ENCODE measurements at places on chromosomes 5 and 9.
A peak's percentile ranks its signal among the peaks of the same experiment; 100 is the strongest.

DNA sequence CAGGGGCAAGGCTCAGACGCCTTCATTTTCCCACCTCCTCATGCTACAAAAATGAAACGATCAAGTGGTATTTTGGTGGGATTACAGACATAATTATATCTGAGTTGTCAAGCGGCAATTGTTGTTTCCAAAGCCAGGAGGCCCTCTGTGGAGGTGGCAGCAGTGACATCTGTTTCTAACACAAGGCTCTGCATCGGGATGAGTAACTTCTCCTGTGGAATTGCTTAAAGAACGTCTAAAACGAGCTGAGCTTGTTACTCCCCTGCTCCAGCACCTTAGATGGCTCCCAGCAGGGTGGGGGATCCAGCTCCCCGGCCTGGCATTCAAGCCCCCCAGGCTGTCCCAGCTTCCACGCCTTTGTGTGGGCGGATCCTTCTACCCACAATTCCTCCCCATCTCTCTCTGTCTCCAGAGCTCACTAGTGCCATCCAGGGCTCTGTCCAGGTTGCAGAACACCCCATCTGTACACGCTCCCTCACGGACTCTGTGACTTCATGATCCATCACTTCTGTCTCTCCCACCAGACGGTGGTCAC is 36.8 kb downstream of the DAB2IP start:
- no peak for DNase-seq

GRCh38 chr5:5141625-5142525 is 1.7 kb downstream of the ADAMTS16 start:
- peak; percentile 18 for DNase-seq

- no peak for DNase-seq
These were observed 217.6 kb downstream of the NPR3 start for GRCh38 chr5:32928761-32929160.

DNA sequence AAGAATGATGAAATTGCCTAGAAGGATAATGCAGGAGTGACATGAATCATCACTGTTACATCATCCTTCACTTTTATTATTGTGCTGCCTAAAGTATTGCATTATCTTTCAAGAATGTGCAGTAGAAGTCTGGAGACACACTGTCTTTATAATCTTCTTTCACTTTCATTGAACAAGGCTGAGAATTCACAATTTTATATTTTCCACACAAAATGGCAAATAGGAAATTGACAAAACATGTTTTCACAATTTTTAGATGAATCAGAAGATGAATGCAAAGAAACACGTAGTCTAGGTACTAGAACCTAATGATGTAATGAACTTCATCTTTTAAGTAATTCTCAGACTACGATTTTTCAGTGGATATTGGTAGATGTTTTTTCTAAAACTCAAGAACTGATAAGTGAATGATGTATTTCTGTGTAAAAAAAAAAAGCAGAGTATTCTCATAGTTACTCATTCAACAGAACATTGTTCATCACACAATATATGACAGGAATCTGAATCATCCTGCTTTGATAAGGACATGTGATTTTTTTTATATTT is 131.5 kb upstream of the GRHPR start:
- no peak for DNase-seq

DNA sequence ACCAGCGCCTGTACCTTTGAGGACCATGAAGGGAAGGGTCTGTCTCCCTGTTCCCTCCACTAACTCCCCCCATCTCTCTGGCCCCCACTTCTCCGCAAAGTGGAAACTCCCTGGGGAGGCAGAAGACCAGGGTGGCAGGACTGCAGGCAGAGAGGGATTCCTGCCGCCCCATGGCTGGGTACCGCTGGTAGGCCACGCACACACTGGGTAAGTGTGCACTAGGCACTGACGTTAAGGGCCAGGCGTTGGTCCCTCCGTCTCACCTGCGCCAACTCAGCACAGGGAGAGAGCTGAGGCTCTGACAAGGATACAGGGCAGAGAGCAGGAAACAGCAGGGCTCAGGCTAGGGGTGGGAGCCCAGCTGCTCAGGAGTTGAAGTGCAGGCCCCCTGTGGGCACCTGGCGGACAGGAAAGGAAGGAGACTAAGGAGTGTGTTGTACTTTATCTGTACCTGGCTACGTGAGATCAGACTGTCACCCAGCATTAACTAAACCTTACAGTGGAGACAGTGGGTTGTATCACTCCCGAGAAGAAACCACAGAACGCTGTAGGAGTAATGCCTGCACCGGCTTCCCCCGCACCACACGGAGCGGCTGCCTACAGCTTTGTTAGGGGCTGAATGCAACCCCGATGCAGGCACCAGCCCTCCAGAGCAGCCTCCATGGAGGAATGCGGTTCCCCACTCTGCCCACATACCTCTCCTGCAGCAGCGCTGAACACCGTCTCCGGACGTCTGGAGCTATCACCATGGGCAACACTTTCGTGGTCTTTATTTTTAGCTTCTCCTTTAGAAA is 34.2 kb upstream of the CLPTM1L start:
- DNase-seq = no peak

GRCh38 chr5:140287801-140288521 is 14.9 kb downstream of the PFDN1 start:
- no peak for DNase-seq

- DNase-seq = no peak
These were observed 12.1 kb downstream of the C9orf40 start for GRCh38 chr9:74940600-74940999.

GRCh38 chr5:157497875-157498611 is 38.0 kb downstream of the NIPAL4 start:
- DNase-seq = no peak

DNA sequence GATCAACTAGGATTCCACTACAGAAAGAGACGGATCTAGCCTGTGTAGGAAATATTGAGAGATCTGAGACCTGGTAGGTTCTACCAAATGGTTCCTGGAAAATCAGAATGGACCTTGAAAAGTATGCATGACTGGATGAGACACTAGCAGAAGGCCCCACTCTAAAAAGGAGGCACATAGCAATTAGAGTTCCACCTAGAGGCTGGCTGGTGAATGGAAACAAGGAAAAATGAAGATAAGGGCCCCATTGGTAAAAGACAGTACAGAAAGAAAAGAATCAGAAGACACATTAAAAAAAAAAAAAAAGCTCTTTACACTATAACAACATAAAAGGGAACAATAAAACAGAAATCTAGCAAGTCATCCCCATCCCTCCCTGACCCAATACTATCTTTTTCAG is 518.5 kb downstream of the NR2F1-AS1 start:
- DNase-seq = no peak

DNA sequence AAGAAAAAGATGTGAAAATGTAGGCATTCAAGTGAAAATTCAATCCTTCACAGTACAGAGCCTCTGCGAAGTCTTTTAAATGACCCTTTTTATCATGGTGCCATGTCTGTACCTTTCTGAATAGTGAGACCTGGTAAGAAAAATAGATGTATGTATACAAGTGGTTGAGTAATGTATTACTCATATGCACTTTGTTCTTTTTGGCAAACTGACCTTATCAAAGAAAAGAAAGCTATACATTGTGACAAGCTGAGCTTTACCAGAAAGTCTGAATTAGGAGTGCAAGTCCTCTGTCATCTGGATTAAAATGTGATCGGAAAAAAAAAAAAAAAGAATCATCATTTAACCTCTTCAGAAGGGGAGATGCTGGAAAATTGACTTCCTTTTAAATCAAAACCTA is 356.4 kb upstream of the CCNH start:
- DNase-seq = no peak

DNA sequence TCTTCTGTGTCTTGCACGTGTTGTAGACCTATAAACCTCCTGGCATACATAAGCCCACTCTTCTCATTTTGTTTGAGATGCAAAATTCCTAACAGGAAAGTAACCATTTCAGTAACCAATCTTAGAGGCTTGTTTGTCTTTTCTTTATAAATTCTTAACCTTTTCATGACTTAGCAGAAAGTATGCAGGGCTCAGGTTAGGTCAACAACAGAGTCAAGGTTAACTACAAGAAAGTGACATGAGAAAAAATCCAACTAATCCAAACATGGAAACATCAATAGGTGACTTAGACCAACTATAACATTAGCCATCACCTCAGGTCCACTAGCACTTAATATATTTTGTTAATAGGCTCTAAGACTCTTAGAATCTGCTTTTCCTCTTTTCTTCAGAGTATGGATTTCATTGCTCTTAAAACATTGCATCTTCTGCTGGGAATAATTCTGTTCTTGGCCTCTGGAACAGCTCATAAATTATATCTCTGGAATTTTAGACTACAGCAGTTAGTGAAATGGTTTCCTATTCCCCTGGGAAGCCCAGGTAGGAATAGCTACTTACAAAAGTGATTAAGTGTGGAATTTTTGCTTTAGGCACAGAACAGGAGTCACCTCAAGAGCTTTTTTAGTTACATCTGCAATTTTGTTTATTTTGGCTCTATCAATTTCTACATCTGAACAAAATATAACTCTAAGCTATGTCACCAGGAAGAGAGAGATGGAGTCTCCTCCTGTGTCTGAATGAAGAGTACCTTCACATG is 155.3 kb upstream of the ANKRD55 start:
- DNase-seq = no peak

- no peak for DNase-seq
These were observed 4.9 kb upstream of the HRH2 start for GRCh38 chr5:175652741-175653663.

- DNase-seq = no peak
These were observed 140.5 kb downstream of the NPR3 start for GRCh38 chr5:32851559-32852173.

GRCh38 chr5:175735701-175736100 is 77.8 kb downstream of the HRH2 start:
- DNase-seq = no peak

DNA sequence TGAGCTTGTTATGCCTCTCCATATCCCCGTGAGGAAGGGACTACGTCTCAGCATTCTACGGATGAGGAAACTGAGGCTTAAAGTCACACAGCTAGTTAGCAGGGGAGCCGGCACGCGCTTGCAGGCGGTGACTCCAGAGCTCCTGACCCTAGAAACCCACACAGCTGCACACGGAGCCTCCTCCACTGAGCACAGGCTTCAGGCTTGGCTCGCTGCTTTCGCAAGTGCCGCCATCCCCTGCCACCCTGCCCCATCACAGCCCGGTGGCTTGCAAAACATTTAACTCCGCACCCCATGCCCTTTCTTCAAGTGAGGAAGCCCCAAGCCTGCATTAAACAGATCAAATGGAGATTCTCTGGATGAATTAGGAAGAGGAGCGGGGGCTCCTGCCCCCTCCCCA is 138.3 kb downstream of the HSD17B3 start:
- DNase-seq = no peak

- DNase-seq = no peak
These were observed 3.6 kb downstream of the CAMK4 start for GRCh38 chr5:111227801-111228200.

- no peak for DNase-seq
These were observed 24.5 kb upstream of the SARDH start for GRCh38 chr9:133762488-133763271.

GRCh38 chr5:16983022-16983639 is 47.0 kb upstream of the MYO10 start:
- DNase-seq = no peak

DNA sequence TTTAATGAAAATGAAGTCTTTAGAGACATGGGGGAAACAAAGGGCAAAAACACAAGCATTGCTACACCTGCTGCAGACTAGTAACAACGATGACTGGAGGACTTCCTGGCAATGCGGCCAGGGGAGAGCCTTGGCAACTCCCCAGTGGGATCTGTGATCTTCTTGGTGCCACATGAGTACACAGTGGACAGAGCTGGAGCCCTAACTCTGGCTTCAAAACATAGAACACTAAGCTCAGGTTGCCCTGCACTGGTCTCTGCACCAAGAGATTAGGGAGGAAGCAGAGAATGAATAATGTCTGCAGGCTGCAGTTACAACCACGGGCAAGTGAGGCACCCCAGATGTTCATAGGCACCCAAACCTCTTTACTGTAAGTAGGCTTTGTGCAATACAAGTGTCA is 91.1 kb downstream of the MRPS27 start:
- no peak for DNase-seq

GRCh38 chr5:61394793-61395192 is 62.7 kb downstream of the ZSWIM6 start:
- no peak for DNase-seq

GRCh38 chr5:16467363-16468219 is 2.0 kb upstream of the ZNF622 start:
- no peak for DNase-seq

DNA sequence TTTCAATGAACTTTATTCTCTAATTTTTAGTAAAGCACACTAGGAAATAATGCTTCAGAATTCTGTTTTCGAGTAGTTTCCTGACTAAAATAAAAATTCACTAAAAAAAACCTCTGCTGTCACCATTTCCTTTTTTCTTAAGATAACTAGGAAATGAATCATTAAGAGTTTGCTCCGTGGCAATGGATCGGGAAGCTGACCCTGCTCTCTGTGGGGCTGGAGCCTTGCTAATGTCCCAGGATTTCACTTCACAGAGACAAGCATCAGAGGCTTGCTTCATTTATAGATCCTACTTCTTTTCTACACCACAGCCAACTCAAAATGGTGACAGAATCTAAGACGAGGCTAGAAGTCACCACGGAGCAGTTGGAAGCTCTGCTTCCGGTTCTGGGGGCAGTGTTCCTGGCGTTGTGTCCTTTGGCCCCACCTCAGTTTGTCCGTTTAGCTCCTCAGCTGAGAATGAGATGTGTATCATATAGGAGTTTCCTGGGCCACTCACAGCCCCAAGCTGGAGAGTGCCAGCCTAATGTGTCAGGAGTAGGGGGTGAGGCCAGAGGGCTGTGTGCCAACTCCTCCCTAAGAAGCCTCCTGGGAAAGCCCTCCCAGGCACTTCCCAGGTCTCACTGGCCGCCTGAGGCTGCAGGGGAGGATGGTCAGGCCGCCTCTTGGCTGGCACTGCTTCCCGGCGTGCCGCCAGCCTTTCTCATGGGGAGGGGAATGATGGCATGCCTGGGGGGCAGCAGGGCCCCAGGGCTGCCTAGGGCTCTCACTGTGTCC is 19.6 kb downstream of the TENT4A start:
- no peak for DNase-seq

GRCh38 chr5:97923496-97923895 is 740.4 kb upstream of the RIOK2 start:
- DNase-seq = no peak

GRCh38 chr9:103839197-103839596 is 254.9 kb upstream of the SMC2 start:
- DNase-seq = no peak

GRCh38 chr5:4700871-4701270 is 439.3 kb upstream of the ADAMTS16 start:
- DNase-seq = no peak

DNA sequence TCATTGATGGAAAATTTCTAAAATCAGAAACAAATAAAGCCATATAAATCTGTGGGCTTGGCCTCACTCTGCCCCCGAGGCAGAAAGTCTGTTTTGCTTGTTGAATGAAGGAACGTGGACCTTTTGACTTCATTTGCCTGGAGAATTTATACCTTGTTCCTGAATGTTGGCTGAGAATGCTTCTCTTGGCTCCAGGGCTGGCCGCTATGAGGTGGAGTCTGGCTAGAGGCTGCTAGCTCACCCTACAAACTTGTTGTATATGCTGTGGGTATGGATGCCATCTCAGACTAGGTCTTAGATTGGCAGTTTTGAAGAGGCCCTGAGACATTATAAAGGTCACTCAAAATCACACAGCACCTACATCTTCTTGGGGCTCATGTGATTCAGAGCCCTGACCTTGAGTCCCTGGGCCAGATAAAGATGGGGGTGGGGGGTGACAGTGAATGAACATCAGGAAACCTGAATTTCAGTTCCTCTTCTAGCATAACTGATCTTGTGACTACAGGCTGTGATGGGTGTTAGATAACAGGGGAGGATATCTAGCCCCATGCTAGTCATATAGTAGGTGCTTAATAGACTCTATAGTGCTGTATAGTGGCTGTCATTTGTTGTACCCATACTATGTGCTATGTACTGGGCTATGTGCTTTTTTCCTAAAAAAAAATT is 2.8 kb downstream of the GM2A start:
- DNase-seq = no peak

- no peak for DNase-seq
These were observed 14.8 kb upstream of the PSMD5 start for GRCh38 chr9:120857481-120857880.
